Effector CD8-positive, alpha-beta T cell (primary cell): ENCODE measurements at places on chromosomes 1 and 21.

GRCh38 chr1:23111600-23112535 is 56.8 kb downstream of the LUZP1 start:
- DNase-seq: no peak

GRCh38 chr1:12376236-12377045 is 146.6 kb downstream of the VPS13D start:
- DNase-seq: no peak

- no peak for DNase-seq
These were observed 9.0 kb upstream of the PTGFRN start for GRCh38 chr1:116900471-116901365.

DNA sequence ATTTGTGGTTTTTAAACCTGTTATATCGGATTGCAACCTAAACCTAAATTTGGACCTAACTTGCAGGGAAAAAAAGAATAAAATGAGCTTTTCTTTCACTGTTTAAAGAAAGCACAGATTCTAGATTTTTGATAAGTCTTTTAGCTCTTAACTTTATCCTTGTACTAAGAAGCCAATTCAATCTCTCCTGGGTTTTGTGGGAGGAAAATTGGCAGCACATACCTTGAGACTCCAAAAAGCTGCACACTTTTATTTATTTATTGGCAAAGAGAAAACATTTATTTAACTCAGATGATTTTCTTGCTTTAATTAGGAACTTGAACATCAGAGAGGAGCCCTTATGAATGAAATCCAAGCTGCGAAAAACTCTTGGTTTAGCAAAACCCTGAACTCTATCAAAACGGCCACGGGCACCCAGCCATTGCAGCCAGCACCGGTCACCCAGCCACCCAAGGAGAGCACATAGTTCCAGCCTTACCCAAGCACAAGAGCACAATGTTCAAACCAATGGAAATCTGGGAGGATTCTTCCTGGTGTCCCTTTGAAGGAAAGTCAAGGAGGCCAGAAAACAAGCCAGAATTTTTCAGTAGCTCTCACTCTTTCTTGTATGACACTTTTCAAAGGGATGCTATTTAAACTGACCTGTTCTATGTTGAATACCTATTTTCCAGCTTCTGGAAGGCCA is 10.1 kb upstream of the CACYBP start:
- DNase-seq: no peak

DNA sequence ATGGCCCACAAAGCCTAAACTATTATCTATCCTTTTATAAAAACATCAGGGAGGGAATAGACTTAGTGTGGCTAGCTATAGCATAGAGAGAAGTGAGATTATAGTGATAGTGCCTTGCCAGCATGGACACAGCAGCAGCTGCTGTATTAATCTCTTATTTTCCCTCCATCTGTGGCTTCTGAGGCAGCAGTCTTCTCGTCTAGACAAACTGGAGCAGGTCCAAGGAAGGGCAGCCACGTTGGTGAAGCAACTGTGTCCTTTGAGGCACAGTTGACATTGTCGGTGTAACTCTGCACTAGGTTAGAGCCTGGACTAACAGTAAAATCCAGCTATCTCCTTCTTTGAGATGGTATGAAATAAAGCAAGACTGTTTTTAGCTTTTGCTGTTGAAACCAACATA is 131.3 kb downstream of the CACHD1 start:
- DNase-seq: no peak

- no peak for DNase-seq
These were observed 500 bp upstream of the PEA15 start for GRCh38 chr1:160204526-160205241.

GRCh38 chr1:44810101-44810761 is 1.9 kb downstream of the BTBD19 start:
- DNase-seq: no peak

GRCh38 chr1:204190212-204191211 is 5.8 kb downstream of the KISS1 start:
- peak; percentile 30 for DNase-seq

GRCh38 chr1:25107643-25108010 is 124.7 kb downstream of the SYF2 start:
- DNase-seq: no peak

DNA sequence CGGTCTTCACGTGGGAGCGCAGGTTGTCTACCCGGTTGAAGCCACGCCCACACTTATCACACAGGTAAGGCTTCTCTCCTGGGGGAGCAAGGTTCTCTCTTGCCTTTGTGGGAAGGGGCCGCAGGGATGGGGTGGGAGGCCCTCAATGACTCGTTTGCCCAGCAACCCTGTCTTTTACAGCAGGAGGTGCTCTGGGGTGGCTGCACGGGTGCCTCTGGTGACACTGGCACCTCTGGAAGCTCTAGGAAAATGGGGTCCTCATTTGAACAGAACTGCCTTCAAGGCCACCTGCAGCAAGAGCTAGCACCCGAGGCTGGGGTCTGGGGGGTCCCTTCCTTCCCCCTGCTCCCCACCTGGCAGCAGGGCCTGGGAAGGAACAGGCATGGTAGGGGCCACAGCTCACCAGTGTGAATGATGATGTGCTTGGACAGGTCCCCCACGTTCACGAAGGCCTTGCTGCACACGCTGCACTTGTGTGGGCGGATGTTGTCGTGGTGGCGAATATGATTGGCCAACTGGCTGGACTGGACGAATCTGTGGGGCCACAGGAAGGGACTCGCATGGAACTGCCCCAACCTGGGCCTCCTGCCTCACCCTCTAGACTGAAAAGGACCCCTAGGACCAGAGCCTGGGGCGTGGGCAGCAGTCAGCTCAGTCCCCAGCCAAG is 33.1 kb downstream of the ZBTB17 start:
- no peak for DNase-seq

DNA sequence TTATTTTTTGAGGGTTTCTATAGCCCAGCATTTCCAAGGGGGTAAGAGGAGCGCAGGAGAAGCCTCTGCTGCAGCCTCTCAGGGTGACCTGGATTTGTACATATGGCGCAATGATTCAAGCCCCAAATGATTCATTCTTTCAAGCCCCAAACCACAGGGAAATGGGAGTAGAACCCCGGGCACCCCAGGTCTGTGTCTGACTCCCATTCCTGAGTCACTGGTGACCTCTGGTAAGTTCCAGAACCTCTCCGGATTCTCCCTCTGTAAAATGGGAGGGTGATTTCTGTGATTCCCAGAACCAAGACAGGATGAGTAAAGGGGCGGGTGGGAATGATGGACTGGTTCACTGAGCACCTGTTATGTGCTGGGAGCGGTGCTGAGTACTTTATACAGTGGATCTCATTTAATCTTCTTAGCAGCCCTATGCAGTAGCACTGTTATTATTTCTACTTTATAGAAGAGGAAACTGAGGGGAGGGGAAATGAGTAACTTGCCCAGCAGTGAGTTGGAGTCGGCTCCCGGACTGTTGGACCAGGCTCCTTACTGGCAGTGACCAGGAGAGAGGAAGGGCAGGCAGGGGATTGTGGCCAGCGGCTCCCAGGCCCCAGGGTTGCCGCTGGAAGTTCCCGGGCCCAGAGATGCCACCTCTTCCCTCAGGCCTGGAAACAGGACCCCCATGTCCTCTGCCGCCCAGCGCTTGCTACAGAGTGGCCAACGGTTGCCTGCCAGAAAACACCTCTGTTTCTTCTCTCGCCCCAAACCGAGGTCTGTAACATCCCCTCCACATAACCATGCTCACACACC is 20.3 kb upstream of the SLC26A9 start:
- DNase-seq: no peak

GRCh38 chr1:32200226-32201010 is at the start of gene CCDC28B:
CCDC28B (plus strand) TSS chr1:32200595; CDS start chr1:32201936, 1,341 bp downstream.
- peak; percentile 51 for DNase-seq

- DNase-seq: no peak
These were observed 49.8 kb downstream of the DDR2 start for GRCh38 chr1:162682013-162682419.

GRCh38 chr1:24468685-24469316 is 33.8 kb upstream of the RCAN3 start:
- DNase-seq: no peak

GRCh38 chr1:59486615-59487014 is 189.7 kb downstream of the FGGY start:
- DNase-seq: no peak

DNA sequence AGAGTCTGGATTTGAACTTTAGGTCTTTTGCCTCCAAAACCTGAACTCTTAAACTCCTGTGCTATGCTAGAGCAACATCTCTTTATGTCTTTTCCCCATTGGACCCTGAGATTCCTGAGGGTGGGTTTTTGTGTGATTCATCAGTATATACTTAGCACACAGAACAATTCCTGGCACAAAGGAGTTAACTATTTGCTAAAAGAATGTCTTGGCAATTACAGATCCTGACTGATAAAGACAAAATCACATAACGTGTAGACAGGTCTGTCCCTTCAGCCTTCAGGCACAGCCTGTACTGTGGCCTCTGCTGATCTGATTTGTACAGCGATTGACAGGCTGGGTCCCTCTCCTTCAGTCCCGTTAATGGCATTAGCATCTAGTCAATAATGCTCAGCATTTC is 162.4 kb upstream of the BEND5 start:
- DNase-seq: no peak

GRCh38 chr1:178941849-178942248 is 71.0 kb upstream of the ANGPTL1 start:
- DNase-seq: no peak

- no peak for DNase-seq
These were observed 24.7 kb upstream of the ADGRB2 start for GRCh38 chr1:31788825-31789256.

- no peak for DNase-seq
These were observed 147.6 kb downstream of the ADSS2 start for GRCh38 chr1:244304156-244304555.

DNA sequence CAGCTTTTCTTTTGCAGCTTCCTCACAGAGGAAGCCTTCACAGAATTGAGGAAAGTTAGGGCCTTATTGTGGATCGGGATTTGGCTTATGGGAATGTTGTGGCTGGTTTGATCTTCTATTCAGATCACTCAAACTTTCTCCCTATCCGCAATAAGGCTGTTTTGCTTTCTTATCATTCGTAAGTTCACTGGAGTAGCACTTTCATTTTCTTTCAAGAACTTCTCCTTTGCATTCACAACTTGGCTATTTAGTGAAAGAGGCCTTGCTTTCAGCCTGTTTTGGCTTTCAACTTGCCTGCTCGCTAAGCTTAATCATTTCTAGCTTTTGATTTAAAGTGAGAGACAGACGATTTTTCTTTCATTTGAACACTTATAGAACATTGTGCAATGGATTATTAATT is 181.9 kb upstream of the B3GALT2 start:
- DNase-seq: no peak

- no peak for DNase-seq
These were observed 5.0 kb upstream of the HTR1D start for GRCh38 chr1:23222331-23222730.

DNA sequence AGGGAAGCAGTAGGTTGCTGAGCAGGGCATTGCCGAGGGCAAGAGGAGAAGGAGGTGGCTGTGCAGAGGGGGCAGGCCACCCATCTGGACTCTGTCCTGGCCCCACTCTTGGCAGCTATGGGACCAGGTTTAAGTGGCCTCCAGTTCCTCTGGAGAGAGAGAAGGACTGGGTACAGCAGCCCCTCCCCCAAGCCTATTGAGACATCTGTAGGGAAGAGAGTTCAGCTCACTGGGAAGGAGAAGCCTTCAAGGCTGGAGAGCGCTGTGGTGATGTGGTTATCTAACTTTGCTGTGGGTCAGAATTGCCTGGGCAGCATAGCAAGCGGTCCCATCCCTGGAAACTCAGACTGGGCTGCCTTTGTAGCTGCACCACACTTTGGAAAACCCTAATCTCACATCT is 93.9 kb downstream of the KCNJ15 start:
- DNase-seq: no peak

DNA sequence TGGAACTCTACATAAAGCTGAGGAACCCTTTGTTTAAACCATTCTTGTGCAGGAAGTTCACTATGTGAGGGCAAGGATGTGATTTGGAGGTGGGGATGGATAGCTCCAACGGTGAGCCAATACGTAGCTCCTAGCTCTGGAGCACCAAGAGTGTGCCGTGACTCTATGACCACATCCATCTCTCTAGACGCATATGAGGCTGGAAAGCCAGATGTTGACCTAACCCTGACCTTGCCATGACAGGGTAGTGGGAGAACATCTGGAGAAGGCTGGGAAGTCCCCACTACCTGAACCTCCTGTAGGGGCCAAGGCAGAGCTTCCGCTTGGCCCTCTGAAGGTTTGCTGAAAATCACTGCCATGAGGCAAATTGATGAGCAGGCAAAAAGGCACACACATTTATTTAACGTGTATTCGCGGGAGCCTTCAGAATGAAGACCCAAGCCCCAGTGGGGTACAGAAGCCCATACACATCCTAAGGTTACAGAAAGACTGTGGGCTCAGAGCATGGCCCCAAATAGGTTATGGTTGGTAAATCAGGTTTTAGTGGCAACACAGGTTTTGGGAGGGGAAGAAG is 43.4 kb downstream of the EIF2D start:
- DNase-seq: no peak

- DNase-seq: no peak
These were observed 960 bp downstream of the RCAN1 start for GRCh38 chr21:34613679-34614627.

DNA sequence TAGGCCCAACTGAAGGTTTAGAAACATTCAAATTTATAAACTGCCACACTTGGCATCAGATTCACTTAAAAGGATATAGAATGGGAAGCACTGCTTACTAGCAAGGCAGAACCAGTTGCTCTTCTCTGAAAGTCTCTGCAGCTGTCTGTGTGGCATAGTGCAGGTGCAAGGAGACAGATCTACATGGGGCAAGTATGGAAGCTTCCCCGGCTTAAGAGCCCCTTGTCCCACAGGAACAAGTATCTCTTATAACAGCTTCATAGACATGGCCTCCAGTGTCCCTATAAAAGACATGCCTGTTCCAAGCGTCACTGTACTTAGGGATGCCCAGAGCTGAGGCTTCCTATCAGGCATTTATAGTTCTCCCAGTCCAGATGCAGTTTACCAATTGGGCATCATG is 26.5 kb downstream of the ZBTB8B start:
- DNase-seq: no peak

DNA sequence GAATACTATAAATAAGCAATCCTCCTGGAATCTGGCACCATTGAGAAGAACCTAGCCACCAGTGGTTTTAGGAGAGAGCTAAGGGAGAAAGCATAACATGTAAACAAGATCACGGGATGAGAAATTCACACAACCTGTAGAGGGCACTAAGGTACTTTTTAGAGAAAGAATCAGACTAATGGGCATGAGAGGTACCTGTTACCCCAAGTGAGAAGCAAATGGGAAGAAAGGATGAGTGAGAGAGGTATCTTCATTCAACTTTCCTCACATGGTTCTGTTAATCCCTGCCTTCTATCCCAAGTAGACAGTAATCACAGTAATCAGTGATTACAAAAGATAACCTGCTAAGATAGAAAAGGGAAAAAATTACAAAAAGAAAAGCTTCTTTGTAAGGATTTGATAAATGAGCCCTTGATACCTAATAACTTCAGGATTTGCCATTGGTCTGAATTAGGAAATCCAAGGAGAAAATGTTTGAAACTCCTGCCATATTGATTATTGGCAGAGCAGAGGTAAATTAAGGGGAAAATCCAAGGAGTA is 251.1 kb upstream of the ADGRL2 start:
- DNase-seq: no peak

DNA sequence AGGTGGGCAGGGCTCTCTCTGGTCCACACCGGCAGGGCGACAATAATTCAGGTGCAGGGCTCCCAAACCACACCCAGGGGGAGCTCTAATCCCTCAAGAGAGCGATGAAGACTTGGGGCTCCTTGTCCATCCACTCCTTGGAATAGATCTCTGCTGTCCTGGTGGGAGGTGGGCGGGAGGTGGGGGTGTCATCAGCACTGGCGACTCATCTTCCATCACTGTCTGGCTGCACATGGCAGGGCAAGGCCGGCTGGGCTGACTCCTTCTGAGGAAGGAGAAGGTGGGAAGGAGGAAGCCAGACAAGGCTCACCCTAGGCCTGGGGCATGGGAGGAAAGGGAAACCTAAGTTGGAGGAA is 29.3 kb downstream of the TNNT2 start:
- DNase-seq: no peak

- no peak for DNase-seq
These were observed 5.4 kb downstream of the PADI6 start for GRCh38 chr1:17377325-17377953.
